Cerebellum (tissue), 4 donors: ENCODE measurements at places on chromosomes 6 and 20.

DNA sequence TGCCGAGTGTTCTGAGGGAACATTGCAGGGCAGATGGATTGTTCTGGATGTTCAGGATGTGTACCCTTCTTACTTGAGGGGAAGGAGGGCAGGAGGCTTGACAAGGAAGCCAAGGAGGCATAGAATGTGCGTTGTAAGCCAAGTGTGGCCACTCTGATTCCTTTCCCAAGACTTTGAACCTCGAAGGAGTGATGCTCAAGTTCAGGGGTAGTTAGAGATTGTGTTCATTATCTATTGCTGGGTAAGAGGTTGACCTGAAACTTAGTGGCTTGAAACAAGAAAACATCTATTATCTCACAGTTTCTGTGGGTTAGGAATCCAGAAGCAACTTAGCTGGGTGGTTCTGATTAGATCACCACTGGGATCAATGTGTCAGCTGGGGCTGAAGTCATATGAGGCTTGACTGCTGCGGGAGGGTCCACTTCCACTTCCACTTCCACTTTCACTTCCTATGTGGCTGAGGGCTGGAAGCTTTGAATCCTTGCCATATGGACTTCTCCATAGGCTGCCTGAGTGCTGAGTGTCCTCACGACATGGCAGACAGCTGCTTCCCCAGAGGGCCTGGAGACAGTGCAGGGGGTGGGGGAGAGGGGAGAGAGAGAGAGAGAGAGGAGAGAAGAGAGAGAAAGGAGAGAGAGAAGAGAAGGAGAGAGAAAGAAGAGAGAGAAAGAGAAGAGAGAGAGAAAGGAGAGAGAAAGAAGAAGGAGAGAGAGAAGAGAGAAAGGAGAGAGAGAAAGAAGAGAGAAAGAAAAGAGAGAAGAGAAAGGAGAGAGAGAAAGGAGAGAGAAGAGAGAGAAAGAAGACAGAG lies 6.9 kb upstream of the CD40 start:
- no peak for DNase-seq

GRCh38 chr6:151160929-151161757 lies 78.6 kb upstream of the AKAP12 start:
- no peak for DNase-seq

GRCh38 chr6:134733801-134734200 lies 216.1 kb downstream of the ALDH8A1 start:
- DNase-seq = no peak

DNA sequence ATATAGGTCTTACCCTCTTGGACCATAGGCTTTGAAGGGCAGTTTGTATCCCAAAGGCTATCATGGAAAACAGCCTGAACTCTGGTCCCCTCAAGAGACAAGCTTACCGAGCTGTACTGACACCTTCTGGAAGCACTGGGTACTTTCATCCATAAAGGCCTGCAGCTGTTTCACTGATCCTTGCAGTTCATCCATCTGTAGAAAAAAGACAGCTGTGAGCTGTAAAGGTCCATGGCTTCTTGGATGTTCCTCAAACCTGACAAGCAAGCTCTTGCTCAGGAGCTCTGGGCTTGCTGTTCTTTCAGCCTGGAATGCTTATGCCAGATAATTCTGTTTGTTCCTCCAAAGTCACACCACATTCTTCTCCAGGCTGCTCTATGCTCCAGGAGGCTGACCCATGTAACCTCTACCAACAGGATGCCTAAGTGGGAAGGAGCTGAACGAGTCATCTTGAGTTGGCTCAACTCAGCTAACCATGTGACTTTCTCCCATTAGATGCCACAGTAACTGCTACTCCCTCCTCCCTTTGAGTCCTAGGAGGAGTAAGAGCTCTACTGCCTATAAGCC lies 8.8 kb upstream of the NDRG3 start:
- DNase-seq = peak; percentile 75

DNA sequence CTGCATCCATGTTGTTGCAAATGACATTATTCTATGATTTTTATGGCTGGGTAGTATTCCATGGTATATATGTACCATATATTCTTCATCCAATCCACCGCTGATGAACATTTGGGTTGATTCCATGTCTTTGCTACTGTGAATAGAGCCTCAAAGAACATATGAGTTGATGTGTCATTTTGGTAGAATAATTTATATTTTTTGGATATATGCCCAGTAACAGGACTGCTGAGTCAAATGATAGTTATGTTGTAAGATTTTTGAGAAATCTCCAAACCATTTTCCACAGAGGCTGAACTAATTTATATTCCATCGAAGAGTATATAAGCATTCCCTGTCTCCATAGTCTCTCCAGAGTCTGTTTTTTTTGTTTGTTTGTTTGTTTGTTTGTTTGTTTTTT lies 1373.5 kb downstream of the GRIK2 start:
- DNase-seq = no peak

DNA sequence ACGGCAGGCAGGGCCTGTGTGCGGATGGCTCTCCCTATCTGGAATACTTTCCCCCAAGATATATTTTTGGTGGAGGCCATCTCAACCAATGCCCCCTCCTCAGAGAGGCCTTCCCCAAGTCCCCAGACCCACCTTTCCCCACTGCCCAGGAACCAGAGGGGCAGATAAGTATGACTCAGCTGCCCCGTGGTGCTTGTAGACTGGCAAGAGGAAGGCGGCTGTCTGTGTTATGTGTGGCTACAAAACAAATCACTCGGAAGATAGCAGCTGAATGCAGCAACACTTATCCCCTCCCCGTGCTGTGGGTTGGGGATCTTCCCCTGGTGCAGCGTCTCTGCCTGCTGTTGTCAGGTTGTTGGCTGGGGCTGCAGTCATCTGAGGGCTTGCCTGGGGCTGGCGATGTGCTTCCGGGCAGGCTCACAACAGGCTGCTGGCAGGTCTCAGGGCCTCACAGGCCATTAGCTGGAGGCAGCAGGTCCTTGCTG lies 7.1 kb downstream of the NPEPL1 start:
- no peak for DNase-seq

- no peak for DNase-seq
Measured at GRCh38 chr20:63597651-63598478, 23.8 kb upstream of the HELZ2 start.

DNA sequence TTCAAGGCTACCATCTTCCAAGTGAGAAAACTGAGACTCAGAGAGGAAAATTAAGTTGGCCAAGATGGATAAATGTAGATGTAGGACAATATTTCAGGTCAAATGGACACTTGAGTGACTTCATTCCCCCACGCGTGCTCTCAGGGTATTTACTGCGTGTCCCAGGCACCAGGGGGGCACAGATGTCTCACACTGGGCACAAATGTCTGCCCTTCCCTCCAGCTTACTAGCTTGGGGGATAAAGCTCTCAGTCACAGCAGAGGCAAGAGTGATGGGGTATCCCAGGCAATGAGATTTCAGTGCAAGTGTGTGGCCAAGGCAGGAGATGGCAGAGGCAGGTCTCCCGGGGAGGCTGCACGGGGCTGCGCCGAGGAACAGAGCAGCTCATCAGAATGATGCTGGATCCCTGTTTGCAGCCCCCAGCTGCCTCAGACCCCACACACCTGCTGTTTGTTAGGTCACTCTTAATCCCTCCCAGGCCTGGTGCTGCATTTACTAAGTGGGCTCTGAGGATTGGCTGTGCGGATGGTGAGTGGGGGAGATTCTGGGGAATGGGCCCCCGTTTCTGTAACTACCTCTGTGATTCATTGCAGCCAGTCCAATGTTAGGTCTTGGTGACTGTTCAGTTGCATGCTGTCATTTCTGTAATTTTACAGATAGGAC lies 44.1 kb downstream of the PTK7 start:
- DNase-seq = no peak

DNA sequence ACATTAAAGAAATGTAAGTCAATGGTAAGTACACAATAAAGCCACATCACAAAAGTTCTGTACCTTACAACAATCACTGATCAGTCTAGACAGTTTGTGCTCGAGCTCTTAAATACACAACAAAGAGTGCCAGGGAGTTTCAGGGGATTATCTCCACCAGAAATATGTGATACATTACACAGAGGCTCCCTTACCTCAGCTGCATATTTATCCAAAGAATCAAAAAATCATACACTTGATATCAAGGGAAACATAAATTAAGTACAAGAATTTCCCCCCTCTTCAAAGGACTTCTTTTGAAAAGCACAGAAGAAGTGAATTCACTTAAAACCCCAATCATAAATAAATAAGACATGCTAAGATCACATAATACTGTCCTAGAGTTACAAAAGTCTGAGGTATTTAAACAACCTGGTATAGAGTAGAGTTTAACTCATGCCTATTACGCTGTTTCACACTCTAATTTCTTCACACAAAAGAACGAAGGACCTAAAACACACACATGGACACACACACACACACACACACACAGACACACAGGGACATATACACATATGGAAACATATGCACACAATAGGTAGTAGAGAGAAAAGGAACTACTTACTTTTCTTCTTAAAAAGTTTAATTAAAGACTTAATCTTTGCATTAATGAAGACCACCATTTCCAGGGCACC lies 528 bp downstream of the NHSL1 start:
- no peak for DNase-seq

GRCh38 chr20:6767126-6767535 lies 355 bp upstream of the BMP2 start:
- DNase-seq = no peak

- DNase-seq = no peak
Measured at GRCh38 chr6:81894306-81894705, 141.8 kb upstream of the TENT5A start.

- no peak for DNase-seq
Measured at GRCh38 chr20:18243802-18244201, 44.5 kb upstream of the ZNF133 start.
